Mammary epithelial cell (primary cell): ENCODE measurements at places on chromosomes 2 and 18. TPM values are rescaled to one million over a fixed set of nuclear protein-coding genes. Genes with fewer than 3 reads are reported as not detected.
A peak's percentile ranks its signal among the peaks of the same experiment; 100 is the strongest.

Gene SLC30A3
- polyA plus RNA-seq, result 0.09 TPM

Gene KHK
- 1.6 TPM for polyA plus RNA-seq

Gene MEMO1
- 78.6 TPM for polyA plus RNA-seq

Gene UGT1A10
- not detected for polyA plus RNA-seq

GRCh38 chr18:11794195-11794594 is 57.0 kb upstream of the CHMP1B start:
- no peak for DNase-seq

- DNase-seq, result no peak
Observed at GRCh38 chr2:171460537-171460936, 26.5 kb downstream of the DCAF17 start.

DNA sequence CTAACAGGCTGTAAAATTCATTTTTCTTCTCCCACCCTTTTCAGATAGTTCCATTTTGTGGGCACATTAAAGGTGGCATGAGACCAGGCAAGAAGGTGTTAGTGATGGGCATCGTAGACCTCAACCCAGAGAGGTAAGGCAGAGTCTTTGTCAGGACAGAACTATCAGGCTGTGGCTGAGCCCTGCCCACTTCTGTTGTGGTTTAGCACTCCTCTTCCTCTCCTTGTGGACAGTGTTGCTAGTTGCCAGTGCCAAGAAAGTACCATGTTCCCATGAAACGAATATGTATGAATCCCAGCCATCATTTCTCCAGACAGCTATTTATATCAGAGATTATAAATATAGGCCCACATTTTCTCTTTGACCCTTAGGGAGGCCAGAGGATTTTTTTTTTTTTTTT is 1.6 kb downstream of the LGALSL start:
- peak; percentile 24 for DNase-seq

GRCh38 chr2:229832510-229832898 is 89.3 kb downstream of the TRIP12 start:
- DNase-seq, result no peak

GRCh38 chr2:62884514-62884913 is 166.1 kb upstream of the OTX1 start:
- no peak for DNase-seq

- peak; percentile 61 for DNase-seq
Observed at GRCh38 chr2:72035518-72036172, 112.0 kb downstream of the CYP26B1 start.

- peak; percentile 48 for DNase-seq
Observed at GRCh38 chr2:39568561-39569006, 97.1 kb upstream of the TMEM178A start.

GRCh38 chr18:10114717-10115463 is 201.1 kb downstream of the VAPA start:
- no peak for DNase-seq

- DNase-seq, result no peak
Observed at GRCh38 chr2:190093793-190094192, 31.3 kb upstream of the MSTN start.

DNA sequence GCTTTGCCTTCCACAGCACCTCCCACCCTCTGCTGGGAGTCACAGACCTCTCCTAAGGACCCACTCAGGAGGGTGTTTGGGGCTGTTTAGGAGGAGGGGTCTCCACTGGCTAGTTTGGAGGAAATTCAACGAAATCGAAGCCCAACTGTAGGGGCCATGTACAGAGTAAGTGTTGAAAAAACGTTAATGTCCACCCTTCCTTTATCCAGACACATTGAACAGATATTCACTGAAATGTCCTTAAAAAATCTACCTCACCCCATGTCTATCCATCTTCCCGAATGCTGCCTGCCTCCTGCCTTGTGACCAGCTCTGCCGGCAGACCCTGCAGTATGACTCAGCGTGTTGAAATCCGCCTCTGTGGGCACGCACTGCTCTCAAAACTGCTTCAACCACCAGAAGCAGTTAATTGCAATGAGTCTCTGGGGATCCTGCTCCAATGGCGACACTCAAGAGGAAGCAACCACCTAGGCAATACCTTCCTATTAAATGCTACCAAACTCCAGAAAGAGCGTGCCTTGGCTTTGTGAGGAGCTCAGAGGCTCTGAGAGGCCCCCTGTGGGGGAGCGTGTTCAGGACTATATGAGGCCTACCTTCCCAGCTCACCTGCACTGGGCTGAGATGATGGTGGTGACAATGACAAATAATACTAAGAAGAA is 61.4 kb upstream of the RTN4 start:
- DNase-seq, result no peak

- no peak for DNase-seq
Observed at GRCh38 chr18:42824178-42824577, 291.3 kb downstream of the RIT2 start.

DNA sequence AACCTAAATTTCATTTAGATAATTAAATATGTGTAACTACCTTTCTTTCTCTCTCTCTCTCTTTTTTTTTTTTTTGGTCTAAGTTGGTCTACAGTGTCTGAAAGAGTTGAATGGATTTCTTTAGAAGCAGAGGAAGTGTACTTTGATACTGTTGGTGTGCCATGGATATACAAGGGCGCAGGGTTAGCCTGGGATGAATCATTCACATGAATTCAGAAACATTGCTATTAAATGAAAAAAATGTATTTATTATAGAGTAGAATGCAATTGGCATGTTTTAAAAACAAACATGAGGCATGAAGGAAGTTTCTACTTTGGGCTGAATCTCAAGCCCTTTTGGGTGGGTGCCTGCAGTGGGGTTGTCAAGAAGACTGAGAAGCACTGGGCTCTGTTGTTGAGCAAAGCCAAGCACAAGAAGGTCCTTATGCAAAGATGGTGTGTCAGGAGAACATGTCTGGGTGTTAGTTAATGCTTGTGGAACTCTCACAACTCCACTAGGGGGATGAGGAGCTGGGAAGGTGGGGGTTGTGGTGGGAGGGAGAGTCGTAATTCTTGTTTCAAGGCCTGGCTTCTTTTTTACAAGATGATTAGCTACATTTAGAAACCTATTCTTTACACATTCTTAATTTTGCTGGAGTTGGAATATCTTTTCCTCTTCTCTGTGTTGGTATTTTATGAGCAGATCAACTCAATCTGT is 57.9 kb downstream of the LYPD6 start:
- no peak for DNase-seq
